HuH-7 (cell line): ENCODE measurements at places on chromosomes 6 and 20.

GRCh38 chr6:97438011-97438671 lies 155.1 kb upstream of the MMS22L start:
- DNase-seq, result no peak

DNA sequence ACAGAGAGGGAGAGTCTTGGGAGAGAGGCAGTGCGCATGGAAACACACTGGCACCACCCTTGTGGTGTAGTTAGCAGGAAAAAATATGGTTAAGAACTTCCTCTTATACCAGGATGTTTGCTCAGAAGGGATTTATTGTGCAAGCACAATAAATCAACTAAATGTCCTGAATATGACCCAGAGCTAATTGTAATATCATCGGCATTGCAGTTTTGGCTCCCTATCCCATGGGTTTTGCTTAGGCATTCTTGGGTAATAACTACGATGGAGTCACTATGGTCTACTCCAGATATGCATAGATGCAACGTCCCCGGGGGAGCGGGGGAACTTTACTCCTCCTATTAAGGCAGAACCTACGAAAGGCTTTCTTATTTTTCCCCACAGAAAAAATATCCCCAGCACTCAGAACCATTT lies 751.6 kb downstream of the EYS start:
- DNase-seq, result no peak

- no peak for DNase-seq
Measured at GRCh38 chr6:125794342-125795137, 3.8 kb downstream of the NCOA7 start.

DNA sequence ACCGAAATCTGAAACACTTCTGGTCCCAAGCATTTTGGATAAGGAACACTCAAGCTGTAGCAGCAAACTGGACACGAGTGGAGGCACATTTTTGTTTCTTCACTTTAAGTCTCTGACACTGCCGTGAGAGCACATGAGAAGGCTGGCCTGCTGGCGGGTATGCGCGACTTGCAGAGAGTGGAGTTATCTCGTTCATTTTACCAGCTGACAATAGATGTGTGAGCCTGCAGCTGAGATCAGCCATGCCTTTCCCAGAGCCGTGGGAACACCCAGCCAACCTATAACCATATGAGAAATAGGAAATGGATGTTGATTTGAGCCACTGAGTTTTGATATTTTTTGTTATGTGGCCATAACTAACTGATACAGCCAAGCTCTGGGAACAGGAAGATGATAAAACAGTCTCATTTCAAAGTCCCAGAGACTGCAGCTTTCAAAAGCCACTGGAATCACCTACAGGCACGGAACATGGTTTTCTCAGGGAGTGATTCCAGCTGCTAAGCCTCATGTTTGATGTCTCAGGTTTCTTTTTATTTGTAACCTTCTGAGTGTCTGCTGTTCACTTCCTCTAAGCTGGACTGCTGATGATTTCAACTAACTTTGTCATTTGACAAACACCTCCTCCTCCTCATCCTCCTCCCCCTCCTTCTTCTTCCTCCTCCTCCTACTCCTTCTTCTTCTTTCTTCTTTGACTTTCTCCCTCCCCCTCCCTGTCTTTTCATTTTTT lies 28.6 kb upstream of the LAMP5 start:
- no peak for DNase-seq

- no peak for DNase-seq
Measured at GRCh38 chr6:22755605-22756004, 186.2 kb downstream of the HDGFL1 start.

GRCh38 chr20:44648068-44648467 lies 3.4 kb downstream of the ADA start:
- no peak for DNase-seq

GRCh38 chr20:34871966-34872621 lies 562 bp downstream of the GGT7 start:
- no peak for DNase-seq

DNA sequence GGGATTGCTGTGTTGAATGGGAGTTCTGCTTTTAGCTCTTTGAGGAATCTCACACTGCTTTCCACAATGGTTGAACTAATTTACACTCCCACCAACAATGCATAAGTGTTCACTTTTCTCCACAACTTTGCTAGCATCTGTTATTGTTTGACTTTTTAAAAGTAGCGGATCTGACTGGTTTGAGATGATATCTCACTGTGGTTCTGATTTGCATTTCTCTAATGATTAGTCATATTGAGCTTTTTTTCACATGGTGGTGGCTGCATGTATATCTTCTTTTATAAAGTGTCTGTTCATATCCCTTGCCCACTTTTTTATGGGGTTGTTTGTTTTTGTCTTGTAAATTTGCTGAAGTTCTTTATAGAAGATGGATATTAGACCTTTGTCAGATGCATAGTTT lies 588.3 kb upstream of the ADGRB3 start:
- DNase-seq, result no peak

GRCh38 chr6:30767158-30767943 lies 23.0 kb upstream of the IER3 start:
- DNase-seq, result no peak

DNA sequence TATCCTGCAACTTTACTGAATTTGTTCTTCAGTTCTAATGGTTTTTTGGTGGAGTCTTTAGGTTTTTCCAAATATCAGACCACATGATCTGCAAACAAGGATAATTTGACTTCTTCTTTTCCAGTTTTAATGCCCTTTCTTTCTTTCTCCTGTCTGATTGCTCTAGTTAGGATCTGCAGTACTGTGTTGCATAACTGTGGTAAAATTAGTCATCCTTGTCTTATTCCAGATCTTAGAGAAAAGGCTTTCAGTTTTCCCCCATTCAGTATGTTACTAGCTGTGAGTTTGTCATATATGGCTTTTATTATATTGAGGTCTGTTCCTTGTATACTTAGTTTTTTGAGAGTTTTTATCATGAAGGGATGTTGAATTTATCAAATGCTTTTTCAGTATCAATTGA lies 4.3 kb downstream of the MICA start:
- no peak for DNase-seq

DNA sequence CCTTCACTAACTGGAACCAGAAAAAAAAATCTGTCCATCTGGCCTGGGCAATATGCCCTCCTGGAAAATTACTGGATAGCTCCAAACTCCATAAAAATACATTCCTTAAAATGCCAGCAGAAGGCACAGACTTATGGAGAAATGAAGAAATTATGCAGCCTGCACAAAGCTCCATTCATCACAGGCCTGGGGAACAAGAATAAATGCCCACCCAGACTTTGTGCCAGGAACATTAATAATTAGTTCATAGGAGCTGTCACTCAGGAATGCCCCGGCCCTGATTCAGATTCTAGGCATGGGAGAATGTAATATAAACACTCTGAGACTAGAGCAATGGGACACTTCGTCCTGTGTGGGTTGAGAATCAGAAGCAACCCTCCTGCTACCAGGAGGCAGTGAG lies 199.3 kb downstream of the OTOR start:
- DNase-seq, result no peak

GRCh38 chr20:58825450-58825849 lies 25.3 kb downstream of the GNAS-AS1 start:
- DNase-seq, result no peak

GRCh38 chr6:117389227-117390057 lies 36.3 kb downstream of the ROS1 start:
- DNase-seq, result no peak

DNA sequence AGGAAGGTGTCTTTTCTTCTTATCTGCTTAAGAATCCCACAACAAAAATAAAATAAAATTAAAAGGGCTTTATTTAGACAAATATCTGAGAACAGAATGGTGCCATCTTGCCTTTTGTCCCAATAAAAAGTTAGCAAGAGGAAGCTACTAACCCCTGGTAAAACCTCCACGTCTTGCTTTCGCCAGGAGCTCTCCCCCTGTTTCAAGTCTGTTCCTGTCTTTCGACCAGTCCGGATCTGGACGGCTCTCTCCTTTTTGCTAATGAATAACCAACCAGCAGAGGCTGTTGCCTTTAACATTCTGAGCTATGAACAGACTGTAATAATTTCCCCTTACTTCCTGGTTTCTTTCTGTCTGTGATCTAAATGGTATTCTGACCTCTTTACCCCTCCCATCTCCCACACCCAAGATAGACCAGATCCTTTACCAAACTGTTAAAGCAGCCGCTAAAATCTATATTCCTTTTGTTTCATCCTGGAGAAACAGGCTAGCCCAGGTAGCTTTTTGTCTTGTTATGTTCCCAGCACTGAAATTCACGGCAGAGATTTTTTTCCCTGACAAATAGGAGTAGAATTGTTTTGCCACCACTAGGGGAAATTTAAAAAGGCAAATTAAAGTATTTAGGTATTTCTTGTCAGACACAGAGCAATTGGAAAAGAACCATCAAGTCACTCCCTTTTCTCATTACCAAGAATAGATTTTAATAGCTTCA lies at the start of gene FRK:
Gene FRK (minus strand): TSS at position 320 of the 712 bp plus-strand sequence. CDS start 580 bp downstream, outside the sequence.
- DNase-seq, result peak; percentile 44

DNA sequence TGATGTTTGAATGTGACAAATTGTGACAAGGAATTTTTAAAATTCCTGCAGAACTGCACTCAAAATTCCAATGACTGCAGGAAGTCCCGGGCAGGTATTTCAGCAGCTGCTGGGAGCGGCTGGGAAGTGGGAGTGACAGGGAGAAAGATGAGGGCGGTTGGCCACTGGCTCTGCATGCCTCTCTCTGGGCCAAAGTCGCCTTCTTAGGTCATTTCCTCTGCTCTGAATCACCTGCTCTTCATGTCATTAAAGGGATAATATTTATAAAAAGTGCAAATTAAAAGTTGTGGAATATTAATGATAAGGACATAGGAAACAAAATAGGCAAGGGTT lies 43.9 kb downstream of the RAMACL start:
- DNase-seq, result no peak

GRCh38 chr6:41941280-41942066 lies at the start of gene CCND3:
TSS of gene CCND3 (minus strand) at chr6:41941808. CDS start at chr6:41941649, 159 bp downstream.
- peak; percentile 81 for DNase-seq

GRCh38 chr20:46648903-46649649 lies 2.2 kb downstream of the SLC13A3 start:
- DNase-seq, result no peak

DNA sequence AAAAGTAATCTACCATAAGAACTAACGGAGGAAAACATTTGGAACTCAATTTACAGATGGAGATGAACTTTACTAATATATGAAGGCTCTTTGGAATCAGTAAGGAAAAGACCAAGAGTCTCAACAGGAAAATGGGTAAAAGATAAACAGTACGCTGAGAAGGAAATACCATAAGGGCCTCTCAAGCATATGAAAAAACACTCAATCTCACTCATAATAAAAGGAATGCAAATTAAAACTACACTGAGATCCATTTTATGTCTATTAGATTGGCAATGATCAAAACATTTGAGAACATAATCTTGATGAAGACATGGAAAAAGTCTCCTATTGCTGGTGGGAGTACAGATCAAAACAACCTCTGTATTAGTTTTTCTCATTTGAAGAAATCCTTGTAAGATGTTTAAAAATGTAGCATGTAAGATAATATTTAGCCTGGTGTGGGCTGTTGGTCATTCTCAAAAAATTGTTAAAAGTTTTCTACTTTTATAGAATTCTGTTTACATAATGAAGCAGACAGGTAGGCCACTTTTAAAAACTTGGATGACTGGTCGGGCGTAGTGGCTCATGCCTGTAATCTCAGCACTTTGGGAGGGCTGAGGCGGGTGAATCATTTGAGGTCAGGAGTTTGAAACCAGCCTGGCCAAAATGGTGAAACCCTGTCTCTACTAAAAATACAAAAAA lies 14.5 kb downstream of the REV3L start:
- DNase-seq, result no peak

GRCh38 chr20:59405226-59406200 lies 105.1 kb downstream of the EDN3 start:
- no peak for DNase-seq

DNA sequence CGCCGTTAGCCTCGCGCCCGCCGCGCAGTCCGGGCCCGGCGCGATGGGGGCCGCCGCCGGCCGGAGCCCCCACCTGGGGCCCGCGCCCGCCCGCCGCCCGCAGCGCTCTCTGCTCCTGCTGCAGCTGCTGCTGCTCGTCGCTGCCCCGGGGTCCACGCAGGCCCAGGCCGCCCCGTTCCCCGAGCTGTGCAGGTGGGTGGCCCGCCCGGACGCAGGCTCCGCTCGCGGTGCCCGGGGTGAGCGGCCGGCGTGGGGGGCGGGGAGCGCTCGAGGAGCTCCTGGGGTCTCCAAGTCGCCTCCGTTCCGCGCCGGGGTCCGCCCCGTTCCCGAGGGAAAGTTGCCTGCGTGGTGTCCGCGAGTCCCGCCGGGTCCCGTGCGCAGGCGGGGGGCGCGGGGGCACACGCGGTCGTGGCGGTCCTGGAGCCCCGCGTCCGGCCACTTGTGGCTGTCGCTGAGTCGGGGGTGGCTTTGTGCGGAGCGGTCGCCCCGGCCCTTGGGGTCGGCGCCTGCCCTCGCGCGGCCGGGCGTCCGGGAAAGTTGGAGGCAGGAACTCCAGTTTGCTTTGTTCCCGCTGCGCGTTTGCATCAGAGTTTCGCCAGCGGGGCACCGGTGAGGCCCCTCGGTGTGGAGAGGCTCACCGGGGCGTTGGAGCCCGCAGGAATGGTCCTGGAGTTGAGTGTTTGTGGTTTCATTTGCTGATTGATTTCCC lies 476 bp downstream of the IGF2R start:
- no peak for DNase-seq

GRCh38 chr20:36827541-36828279 lies 48.2 kb upstream of the TLDC2 start:
- no peak for DNase-seq

DNA sequence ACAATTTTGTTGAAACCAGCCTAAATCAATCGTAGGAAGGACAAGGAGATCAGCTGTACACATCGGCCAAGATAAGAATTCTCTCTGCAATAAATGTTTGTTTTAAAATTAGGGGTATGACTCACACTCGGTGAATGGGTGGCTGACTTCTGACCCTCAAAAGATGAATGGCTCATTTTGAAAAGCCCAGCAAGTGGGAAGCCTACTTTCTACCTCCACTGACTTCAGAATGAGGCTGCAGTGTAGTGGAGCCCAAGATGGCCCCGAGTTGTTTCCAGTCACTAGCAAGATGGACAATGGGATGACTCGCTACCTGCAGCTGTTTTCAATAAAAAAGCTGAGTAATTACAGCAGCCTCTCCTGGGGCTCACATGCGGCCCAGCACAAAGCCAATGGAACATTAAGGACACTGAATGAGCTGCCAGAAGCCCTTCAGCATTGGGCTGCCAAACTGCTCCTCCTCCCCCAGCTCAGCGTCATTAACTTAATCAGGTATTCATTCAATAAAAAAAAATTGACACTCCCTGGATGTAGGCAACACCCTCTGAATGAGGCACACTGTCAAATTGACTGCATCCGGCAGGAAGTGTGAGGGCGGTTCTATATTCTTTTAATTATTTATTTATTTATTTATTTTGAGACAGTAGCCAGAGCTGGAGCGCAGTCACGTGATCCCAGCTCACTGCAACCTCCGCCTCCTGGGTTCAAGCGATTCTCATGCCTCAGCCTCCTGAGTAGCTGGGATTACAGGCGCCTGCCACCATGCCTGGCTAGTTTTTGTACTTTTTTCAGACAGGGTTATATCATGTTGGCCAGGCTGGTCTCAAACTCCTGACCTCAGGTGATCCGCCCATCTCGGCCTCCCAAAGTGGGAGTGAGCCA lies 107.3 kb downstream of the GMPR start:
- DNase-seq, result peak; percentile 31

DNA sequence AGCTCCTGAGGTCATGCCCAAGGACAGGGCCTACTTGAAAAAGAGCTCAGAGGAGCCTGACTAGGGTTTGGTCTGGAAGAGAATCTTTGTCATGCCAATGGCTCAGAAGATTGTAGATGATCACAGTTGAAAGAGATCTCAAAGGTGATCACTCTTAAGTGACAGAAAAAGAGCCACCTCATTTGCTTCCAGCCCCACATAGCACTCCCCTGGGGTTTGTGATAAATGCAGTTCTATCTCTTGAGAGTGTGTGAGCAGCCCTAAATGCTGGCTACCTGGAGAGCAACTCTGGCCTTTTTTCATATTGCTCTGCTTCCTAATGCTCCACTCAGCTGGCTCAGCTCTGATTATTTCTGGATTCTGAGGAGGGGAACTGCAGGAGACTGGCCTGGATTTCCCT lies 39.3 kb downstream of the KLHL32 start:
- DNase-seq, result no peak
